ENCODE measurements at places on chromosomes 7 and 10.

GRCh38 chr7:50312250-50313162, 8.0 kb downstream of the IKZF1 start:
- DNase-seq: no peak

GRCh38 chr7:82745117-82745516, 301.5 kb upstream of the CACNA2D1 start:
- no peak for DNase-seq

GRCh38 chr7:15580604-15581351, 19.0 kb upstream of the AGMO start:
- no peak for DNase-seq

GRCh38 chr10:107919626-107920235, 755.2 kb upstream of the SORCS1 start:
- DNase-seq: no peak

DNA sequence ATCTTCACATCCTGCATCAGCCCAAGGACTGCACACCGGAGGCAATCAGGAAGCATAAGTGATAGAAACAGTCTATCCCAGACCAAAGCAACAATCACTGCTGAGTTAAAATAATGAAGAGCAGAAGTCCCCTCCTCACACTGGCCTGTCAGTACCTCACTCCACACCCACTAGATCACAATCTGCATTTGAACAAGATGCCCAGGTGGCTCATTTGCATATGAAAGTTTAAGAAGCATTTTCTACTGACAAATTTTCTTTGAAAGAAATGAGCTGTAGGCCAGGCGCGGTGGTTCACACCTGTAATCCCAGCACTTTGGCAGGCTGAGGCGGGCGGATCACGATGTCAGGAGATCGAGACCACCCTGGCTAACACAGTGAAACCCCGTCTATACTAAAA, 77.4 kb downstream of the CUL2 start:
- DNase-seq: no peak

DNA sequence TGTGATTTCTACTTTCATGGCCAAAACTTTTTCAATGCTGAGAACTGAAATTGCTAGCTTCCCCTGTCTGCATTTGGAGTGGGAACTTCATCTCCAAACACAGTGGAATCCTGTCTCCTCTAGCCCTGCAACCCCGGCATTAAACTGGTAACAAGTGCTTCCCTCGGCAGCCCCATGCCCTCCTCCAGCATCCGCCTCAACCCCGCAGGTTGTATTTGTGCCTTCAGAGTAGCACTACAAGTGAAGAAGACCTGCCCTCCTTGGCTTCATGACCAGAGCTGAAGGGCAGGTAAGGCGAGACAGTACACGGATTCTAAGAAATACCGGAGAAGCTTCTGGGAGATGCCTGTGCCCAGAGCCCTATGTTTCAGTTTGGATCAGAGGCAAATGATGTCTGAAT, 16.9 kb downstream of the C10orf53 start:
- DNase-seq: no peak

- DNase-seq: no peak
These were observed 60.4 kb downstream of the ARMH3 start for GRCh38 chr10:101995451-101996063.

GRCh38 chr7:110541962-110542361, 549.0 kb upstream of the LRRN3 start:
- DNase-seq: no peak

- DNase-seq: no peak
These were observed 138.5 kb upstream of the AGR3 start for GRCh38 chr7:17020250-17020649.

DNA sequence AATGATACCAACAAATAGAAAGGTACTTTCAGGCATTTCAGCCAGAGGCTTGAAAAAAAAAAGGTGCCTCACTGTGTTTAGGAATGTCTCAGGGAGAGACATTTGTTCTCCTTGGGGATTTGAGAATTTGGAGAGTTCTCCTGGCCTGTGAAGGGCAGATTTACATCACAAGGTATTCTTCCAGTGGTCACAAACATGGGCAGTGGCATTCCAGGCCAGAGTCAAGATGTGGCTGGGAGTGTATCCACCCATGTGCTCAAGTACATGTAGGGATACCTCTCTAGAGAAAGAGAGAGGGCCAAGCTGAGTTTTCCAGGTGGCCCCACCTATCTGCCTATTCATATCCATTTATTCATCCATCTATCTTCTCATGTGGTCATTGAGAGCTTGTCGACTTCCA, 253.8 kb downstream of the LRMDA start:
- DNase-seq: no peak

DNA sequence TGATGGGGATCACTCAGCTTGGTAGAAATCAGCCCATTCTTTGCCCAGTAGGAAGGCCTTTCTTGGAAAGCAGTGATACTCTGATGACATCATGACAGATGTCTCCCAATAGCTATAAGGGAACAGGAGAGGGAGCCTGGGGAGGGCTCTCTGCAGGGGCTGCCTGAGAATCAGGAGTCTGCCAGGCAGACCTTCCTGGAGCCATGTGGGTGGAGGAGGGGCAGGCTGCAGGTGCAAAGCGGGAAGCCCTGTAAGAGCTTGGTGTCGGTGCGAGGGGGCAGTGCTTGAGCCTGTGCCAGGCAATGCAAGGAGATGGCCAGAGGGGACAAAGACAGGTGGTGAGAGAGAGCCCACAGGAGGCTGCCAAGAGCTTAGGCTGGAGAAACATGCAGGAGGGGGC, 5.0 kb upstream of the TNS3 start:
- no peak for DNase-seq

GRCh38 chr7:154911411-154911810, 91.5 kb downstream of the PAXIP1 start:
- no peak for DNase-seq

DNA sequence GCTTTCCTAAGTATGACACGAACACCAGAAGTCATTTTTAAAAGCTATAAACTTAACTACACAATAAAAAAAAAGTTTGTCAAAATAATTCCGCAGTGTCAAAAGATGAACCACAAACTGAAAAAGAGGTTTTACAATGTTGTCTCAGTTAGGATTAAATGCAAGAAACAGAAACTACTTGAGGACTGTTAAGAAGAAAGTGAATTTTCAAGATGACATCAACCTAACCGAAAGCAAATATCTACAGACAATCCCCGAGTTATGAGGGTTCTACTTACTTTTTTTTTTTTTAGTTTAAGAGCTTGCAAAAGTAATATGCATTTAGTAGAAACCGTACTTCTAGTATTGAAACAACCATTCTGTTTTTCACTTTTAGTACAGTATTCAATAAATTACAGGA, 62.3 kb downstream of the TFPI2 start:
- no peak for DNase-seq

- no peak for DNase-seq
These were observed 137.7 kb downstream of the CNOT4 start for GRCh38 chr7:135372222-135372621.

GRCh38 chr7:87110778-87111177, 41.5 kb upstream of the DMTF1 start:
- no peak for DNase-seq

- DNase-seq: no peak
These were observed 12.6 kb upstream of the ARL4A start for GRCh38 chr7:12674861-12675260.

DNA sequence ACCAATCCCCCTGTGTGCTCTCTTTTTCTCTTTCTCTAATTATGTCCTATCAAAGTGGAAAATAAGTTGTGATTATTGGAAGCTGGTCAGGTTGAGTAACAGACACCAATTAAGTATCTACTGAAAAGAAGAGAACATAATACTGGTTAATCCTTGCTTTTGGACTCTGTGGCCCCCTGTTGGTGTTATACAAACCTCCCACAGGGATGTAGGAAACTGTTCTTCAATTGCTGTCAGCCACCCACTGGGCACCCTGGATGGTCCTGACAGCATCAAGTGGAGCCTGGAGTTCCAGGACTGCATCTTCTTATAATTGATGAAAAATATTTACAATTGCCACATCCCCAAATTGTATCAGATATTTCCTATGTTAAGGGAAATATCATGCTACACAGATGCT, 939.7 kb downstream of the KCNMA1 start:
- DNase-seq: no peak

- DNase-seq: no peak
These were observed 94.0 kb downstream of the ADARB2 start for GRCh38 chr10:1643161-1643907.

DNA sequence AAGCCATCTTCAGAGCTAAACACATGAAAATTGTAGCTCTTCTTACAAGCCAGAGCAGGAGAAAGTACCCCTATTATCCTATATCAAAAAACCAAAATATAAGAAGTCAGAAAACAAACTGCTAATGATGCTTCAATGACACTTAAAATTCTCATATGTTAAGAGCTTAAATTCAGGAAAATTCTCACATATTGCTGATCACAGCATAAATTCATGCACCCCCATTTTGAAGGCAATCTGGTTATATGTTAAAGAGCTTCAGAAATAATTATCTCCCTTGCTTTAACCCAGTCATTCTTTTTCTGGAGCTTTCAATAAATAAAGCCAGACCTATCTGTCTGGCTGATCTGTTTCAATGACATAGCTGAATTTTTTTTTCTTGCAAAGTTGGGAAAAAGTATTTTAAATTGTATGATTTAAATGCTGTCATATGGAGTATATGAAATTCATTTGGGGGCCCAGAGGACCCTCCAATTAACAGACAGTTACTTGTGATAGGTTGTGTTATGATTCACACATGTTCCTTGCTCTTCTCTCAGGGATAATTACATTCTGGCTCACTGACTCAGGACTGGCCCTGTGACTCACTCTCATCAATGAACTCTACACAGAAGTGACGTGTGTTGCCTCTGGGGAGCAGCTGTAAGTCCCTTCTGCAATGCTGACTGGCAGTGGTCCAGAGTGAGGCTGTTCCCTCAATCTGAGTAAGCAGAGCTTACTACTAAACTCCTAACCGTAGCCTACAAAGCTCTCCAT, 85.2 kb downstream of the HGF start:
- peak; percentile 80 for DNase-seq

DNA sequence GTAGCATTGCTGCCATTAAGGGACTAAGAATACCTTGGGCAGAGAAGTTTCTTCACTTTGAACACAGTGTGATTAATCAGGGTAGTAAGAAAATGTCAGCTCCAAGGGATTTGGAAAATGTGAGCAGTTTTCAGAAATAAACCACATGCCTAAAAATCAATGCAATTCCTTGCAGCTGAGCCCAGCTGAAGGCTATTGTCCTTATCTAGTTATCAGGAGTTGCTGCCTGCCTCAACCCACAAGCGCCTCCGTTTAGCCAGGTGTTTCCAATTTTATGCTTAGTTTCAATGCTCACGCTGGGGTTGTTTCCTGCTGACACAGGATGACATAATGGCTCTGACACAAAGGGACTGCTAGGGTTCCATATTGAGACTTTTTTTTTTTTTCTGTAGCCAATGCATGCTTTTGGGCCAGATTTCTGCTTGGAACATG, 132.3 kb upstream of the ANK3 start:
- peak; percentile 19 for DNase-seq

- DNase-seq: no peak
These were observed 552 bp downstream of the MKX start for GRCh38 chr10:27744802-27745731.

GRCh38 chr10:129761981-129762956, 201.8 kb downstream of the EBF3 start:
- DNase-seq: no peak

All from NCI-H2107 (cell line).